Right lobe of liver (tissue), 6 donors: ENCODE measurements at places on chromosomes 1 and 21. TPM values are rescaled to one million over a fixed set of nuclear protein-coding genes. Genes with fewer than 3 reads are reported as not detected.

DNA sequence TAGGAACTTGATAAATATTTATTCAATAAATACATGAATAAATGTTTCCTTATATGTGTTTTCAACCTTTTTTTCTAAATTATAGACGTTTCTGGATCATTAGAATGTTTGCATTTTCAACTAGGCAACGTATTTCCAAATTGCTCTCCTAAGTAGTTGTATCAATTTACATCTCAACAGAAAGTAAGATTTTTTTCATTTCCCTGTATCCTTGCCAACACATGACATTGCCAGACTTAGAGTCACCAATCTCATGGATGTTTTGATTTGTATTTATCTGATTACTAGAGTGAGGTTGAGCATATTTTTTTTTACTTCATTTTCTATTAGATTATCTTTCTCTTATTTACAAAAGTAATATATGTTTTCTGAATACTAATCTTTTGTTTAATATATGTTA, 22.2 kb upstream of the SMG7 start:
- no peak overlapping the region for H3K4me3 ChIP-seq
- H3K36me3 ChIP-seq: no peaks in the 10 kb centered on the region
- DNase-seq: no peak
- no peaks in the 10 kb centered on the region for H3K27me3 ChIP-seq
- no peaks in the 10 kb centered on the region for H3K4me1 ChIP-seq
- no peak overlapping the region for H3K27ac ChIP-seq

SYCP1 gene
- not detected for total RNA-seq

DNA sequence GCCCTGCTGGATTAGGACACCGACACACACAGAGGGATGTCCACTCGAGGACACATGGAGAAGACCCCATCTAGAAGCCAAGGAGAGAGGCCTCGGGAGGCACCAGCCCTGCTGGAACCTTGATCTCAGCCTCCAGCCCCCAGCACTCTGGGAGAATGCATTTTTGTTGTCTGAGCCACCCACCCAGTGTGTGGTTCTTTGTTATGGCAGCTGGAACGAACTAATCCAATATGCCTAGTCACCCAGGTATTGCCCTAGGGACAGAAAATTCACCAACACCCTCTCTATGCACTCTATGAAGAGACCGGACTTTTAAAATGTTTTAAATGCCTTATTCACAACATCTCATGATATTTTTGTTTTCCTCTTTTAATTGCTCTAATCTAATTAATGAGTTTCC, 117.4 kb downstream of the CRYAA start:
- no peaks in the 10 kb centered on the region for H3K27me3 ChIP-seq
- no peak overlapping the region for H3K27ac ChIP-seq
- no peaks in the 10 kb centered on the region for H3K36me3 ChIP-seq
- H3K4me3 ChIP-seq: no peak overlapping the region

DNA sequence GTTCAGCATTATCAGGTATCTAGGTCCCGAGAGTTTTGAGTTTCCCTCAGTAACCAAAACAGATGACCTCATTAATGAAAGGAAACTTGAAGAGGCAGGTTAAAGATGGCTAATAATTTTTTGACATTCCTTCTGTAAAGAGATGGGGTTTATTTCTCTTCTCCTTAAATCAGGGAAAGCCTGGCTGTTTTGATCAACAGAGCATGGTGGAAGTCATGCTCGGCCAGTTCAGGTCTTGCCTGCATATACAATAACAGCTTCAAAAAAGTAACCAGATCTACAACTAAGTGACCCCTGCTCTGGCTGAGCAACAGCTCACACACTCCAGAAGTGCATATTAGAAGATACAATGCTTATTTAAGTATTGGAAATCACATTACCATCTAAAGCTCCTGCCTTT, 36.6 kb upstream of the POU2F1 start:
- no peaks in the 10 kb centered on the region for H3K4me1 ChIP-seq
- no peak overlapping the region for H3K27ac ChIP-seq

OR2L8 gene
- total RNA-seq: not detected

GRCh38 chr1:23809751-23810171, 9.2 kb upstream of the GALE start:
- H3K27ac ChIP-seq: peak overlapping the region; percentile 22
- H3K4me1 ChIP-seq: peaks cover 30% of the 10 kb centered on the region
- no peak overlapping the region for H3K4me3 ChIP-seq
- DNase-seq: peak; percentile 87
